ENCODE measurements at places on chromosomes 12 and 14.

DNA sequence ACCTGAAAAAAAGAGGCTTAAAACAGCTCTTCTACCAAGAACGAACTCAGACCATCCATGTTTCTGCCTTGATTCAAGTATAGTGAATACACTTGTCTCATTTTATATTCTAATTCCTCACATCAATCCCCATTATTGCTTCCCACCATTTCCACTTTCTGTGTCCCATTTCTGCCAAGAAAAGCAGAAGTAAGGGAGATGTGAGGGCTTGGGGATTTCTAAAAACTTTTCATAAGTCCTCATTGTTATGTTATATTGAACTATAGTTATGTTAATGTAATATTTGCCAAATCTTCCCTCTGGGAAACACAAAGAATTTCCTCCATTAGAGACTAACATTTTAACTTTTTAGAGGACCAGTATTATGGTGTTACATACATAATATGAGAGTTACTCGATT, 48.2 kb upstream of the PSMA6 start:
- DNase-seq: no peak

DNA sequence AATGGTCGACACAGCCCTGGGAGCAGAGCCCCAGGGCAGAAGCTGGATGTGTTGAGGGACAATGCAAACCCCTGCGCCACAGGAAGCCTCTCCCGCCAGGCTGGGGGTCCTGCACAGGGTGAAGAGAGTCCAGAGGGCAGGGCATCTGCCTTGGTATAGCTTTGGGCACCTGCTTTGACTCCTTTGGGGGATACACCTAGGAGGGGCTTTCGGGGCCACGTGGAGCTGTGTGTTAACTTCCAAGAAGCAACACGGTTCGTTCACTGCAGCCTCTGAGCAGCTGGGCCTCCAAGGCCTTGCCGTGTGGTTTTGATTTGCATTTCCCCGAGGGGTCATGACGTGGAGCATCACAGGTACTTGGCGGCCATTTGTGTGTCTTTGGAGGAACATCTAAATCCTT, 5.8 kb upstream of the PUS1 start:
- DNase-seq: no peak

DNA sequence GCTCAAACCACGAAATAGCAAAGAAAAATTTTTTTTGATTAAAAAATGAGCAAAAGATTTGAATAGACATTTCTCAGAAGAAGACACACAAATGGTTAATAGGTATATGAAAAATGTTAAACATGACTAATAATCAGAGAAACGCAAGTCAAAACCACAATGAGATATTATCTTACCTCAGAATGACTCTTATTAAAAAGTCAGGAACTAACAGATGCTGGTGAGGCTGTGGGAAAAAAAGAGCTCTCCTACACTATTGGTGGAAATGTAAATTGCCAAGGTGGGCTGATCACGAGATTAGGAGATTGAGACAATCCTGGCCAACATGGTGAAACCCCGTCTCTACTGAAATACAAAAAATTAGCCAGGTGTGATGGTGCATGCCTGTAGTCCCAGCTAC, 315.5 kb upstream of the FLRT2 start:
- no peak for DNase-seq

DNA sequence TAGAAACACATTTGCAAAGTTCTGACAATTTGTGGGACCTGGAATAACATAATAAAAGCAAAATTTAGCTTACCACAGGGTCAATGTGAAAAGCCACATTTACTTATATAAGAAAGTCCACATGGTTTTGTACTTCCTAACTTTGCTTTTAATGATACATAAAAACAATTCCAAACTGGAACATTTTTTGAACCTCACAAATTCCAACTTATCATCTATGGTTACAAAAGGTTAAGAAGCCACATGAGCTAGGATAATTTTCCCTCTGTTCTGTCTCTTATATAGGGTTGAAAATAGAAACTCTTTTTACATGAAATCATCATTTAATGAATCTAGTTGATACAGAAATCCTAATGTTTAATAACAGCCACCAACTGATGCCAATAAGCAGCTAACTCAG, 8.9 kb upstream of the RERG start:
- DNase-seq: no peak

DNA sequence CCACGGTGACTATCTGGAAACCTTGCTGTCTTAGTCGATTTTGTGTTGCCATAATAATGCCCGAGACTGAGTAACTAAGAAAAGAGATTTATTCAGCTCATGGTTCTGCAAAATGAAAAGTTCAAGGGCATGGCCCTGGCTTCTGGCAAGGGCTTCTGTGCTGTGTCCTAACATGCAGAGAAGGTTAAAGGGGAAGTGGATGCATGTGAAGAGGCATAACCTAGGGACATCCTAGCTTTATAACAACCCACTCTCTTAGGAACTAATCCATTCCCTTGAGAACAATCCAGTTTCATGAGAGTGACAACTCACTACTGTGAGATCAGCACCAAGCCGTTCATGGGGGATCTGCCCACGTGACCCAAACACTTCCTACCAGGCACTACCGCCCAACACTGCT, 11.5 kb downstream of the FLVCR2 start:
- no peak for DNase-seq

- no peak for DNase-seq
Measured at GRCh38 chr12:111406474-111407376, 1.0 kb downstream of the SH2B3 start.

DNA sequence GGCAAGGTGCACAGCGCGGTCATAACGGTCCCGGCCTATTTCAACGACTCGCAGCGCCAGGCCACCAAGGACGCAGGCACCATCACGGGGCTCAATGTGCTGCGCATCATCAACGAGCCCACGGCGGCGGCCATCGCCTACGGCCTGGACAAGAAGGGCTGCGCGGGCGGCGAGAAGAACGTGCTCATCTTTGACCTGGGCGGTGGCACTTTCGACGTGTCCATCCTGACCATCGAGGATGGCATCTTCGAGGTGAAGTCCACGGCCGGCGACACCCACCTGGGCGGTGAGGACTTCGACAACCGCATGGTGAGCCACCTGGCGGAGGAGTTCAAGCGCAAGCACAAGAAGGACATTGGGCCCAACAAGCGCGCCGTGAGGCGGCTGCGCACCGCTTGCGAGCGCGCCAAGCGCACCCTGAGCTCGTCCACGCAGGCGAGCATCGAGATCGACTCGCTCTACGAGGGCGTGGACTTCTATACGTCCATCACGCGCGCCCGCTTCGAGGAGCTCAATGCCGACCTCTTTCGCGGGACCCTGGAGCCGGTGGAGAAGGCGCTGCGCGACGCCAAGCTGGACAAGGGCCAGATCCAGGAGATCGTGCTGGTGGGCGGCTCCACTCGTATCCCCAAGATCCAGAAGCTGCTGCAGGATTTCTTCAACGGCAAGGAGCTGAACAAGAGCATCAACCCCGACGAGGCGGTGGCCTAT, 875 bp downstream of the HSPA2 start:
- DNase-seq: no peak

DNA sequence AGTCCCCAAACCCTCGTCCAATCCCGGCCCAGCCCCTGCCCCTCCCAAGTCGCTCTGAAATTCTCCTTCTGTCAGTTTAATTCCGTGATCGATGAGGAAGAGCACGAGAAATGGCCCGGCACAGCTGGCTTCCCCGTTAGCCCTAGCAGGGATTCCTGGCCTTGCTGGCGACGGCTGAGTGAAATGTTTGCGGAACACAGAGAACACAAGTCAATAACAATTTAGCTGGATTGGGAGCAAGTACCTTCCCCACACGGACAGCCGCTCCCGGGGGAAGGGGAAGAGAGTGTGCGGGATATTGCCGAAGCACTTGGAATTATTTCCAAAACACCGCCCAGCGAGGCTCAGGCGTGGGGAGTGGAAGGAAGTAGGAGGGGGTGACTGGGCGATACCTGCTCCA, 134.6 kb downstream of the RBM19 start:
- DNase-seq: no peak
